ENCODE measurements at places on chromosomes 7 and 10. TPM values are rescaled to one million over a fixed set of nuclear protein-coding genes. Genes with fewer than 3 reads are reported as not detected.
A peak's percentile ranks its signal among the peaks of the same experiment; 100 is the strongest.

- H3K27me3 ChIP-seq = no peaks in the 10 kb centered on the region
- no peaks in the 10 kb centered on the region for H3K4me1 ChIP-seq
- H3K36me3 ChIP-seq = no peaks in the 10 kb centered on the region
- H3K27ac ChIP-seq = no peak overlapping the region
Measured at GRCh38 chr10:64773357-64773756, 1252.2 kb downstream of the REEP3 start.

Gene ZNF680
- polyA plus RNA-seq = 2.6 TPM

DNA sequence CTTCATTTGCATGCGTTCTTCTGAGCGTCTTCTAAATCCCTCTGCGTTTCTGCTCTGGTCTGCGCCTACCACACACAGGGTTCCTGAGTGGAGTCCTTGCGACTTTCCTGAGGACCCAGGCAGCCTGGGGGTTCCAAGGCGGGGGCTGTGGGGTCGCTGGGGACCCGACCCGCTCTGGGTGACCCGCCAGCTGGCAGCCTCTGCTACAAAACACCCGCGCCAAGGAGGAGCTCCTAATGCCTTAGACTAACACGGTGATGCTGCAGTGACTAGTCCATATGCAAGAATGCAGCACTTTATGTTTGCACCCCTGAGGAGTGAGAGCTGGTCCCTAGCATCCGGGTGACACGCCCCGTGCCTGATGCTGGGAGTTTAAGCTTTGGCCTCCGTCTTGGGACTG, 367.0 kb upstream of the POM121L12 start:
- H3K27me3 ChIP-seq = peaks cover 1% of the 10 kb centered on the region
- H3K4me3 ChIP-seq = no peak overlapping the region
- no peaks in the 10 kb centered on the region for H3K36me3 ChIP-seq
- H3K4me1 ChIP-seq = no peaks in the 10 kb centered on the region
- no peak for DNase-seq

Gene CHST3
- not detected for polyA plus RNA-seq

DNA sequence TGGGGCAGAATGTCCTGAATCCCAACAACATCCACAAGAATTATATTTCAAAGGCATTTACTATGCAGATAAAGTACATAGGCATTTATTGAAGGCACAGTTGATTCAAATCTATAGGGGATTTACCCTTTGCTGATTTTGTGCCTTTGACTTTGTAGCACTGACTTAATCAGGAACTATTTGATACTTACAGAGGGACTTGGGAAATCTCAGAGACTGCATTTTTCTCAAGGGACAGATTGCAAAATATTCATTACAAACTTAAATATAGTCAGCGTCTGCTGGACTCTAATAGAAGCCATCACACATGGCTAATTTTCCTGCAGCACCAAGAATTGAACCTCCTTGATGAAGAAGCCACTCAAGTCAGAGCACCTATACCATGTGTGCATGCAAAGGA, 44.9 kb downstream of the FAS start:
- no peak overlapping the region for H3K4me3 ChIP-seq
- DNase-seq = no peak
- no peaks in the 10 kb centered on the region for H3K27me3 ChIP-seq
- H3K36me3 ChIP-seq = no peaks in the 10 kb centered on the region
- H3K4me1 ChIP-seq = no peaks in the 10 kb centered on the region
- no peak overlapping the region for H3K27ac ChIP-seq

DNA sequence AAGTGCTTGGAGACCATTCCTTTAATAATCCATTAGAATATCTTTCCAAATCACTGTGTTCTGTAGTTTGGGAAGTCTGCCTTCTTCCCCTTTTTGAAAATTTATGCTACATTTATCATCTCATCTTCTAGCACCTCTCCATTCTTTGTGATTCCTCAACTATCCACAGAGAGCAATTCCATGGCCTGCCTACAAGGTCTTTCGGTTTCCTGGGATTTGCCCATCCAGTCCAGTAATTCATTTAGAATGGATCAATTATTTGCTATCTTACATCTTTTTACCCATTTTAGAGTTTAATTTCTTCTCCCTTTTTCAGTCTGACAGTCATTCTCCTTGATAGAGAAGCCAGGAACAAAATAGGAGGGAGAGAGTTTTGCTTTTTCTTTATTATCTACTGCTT, 179.8 kb downstream of the ST7 start:
- H3K27me3 ChIP-seq = no peaks in the 10 kb centered on the region
- H3K4me1 ChIP-seq = peaks cover 5% of the 10 kb centered on the region
- no peak overlapping the region for H3K27ac ChIP-seq
- peaks cover 28% of the 10 kb centered on the region for H3K36me3 ChIP-seq

- no peaks in the 10 kb centered on the region for H3K27me3 ChIP-seq
- no peaks in the 10 kb centered on the region for H3K36me3 ChIP-seq
- no peak overlapping the region for H3K27ac ChIP-seq
- no peak overlapping the region for H3K4me3 ChIP-seq
Measured at GRCh38 chr10:100027416-100027815, 17.7 kb upstream of the DNMBP start.

Gene FZD1
- 0.12 TPM for polyA plus RNA-seq

GRCh38 chr7:28818996-28819395, 139.1 kb downstream of the TRIL start:
- no peaks in the 10 kb centered on the region for H3K4me1 ChIP-seq
- no peak overlapping the region for H3K4me3 ChIP-seq
- H3K27me3 ChIP-seq = no peaks in the 10 kb centered on the region
- no peaks in the 10 kb centered on the region for H3K36me3 ChIP-seq
- no peak for DNase-seq

Gene GHRHR
- not detected for polyA plus RNA-seq

- H3K27me3 ChIP-seq = peaks cover 2% of the 10 kb centered on the region
- H3K4me1 ChIP-seq = no peaks in the 10 kb centered on the region
- H3K36me3 ChIP-seq = no peaks in the 10 kb centered on the region
- H3K4me3 ChIP-seq = no peak overlapping the region
Measured at GRCh38 chr7:84049071-84049836, 145.3 kb downstream of the SEMA3A start.

DNA sequence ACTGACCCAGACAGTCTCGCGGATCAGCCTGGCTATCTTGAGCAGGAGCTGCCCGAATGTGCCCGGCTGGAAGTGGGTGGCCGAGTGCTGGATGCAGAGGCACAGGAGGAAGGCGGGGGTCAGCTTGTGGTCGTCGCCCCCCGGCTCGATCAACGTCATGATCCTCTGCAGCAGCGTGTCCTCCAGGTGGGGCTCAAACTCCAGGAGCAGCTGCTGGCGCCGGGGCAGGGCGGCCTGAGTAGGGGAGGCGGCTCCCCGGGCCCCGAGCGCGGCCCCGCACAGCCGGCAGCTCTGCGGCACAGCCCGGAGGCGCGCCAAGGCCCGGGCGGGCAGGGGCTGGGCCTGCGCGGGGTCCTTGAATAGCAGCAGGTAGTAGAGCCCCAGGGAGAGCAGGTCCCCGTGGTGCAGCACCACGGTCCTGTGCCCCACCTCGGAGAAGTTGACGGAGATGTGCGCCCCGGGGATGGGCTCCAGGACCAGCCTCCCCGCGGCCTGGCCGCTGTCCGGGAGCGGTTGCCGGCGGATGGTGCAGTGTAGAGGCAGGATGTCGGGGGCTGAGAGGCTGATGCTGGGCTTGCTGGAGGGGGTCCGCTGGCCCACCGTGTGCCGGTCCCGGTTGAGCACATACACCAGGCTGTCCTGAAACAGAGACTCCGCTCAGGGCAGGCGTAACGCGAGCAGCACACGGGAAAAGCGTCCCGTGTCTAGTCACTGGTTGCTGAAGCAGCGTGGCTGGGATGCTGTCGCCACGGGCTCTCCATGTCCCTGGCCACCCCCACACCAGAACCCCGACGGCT, 27.0 kb downstream of the PAPOLB start:
- peaks cover 2% of the 10 kb centered on the region for H3K27me3 ChIP-seq
- H3K4me3 ChIP-seq = no peak overlapping the region
- DNase-seq = no peak
- no peaks in the 10 kb centered on the region for H3K36me3 ChIP-seq
- peaks cover 6% of the 10 kb centered on the region for H3K4me1 ChIP-seq

GRCh38 chr10:101658975-101659374, 36.0 kb downstream of the FBXW4 start:
- DNase-seq = no peak
- peaks cover 36% of the 10 kb centered on the region for H3K36me3 ChIP-seq
- no peaks in the 10 kb centered on the region for H3K27me3 ChIP-seq

DNA sequence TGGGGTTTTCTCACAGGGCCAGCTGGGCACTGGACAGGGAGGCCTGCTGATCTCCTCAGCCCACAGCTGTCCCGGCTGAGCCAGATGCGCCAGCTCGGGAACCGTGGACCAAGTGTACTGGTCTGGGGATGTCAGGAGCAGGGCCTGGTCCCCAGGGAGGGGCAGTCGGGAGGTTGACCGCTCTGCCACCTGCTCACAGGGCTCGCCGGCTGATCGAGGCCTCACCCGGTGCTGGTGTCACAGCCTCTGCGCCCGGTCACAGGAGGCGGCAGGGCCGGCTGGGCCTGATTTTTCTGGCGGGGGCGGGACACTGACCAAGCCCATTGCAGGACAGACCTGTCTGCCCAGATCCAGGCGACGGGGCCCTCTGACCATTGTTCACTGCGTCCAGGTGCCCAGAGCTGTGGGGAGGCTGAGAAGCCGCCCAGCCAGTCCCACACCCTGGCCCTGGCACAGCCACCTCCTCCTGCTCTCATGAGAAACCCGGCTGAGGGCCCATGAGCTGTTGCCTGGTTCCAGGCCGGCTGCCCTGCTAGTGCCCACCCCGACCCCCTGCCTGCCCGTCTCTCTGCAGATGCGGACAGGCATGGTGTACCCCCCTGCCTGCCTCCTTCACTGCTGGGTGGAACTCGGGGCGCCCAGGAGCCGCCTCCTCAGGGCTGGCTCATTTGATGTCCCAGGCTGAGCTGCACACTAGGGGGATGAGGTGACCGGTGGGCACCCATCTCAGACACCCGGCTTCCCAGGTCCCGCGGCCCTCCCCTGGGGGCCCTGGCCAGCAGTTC, 3.0 kb upstream of the TMEM184A start:
- no peaks in the 10 kb centered on the region for H3K27me3 ChIP-seq
- no peak overlapping the region for H3K4me3 ChIP-seq
- no peak overlapping the region for H3K27ac ChIP-seq
- H3K4me1 ChIP-seq = no peaks in the 10 kb centered on the region
- no peak for DNase-seq

GRCh38 chr10:14416308-14416700, 85.6 kb upstream of the FRMD4A start:
- H3K27ac ChIP-seq = no peak overlapping the region
- H3K27me3 ChIP-seq = peaks cover 6% of the 10 kb centered on the region
- no peak for DNase-seq
- H3K4me1 ChIP-seq = no peaks in the 10 kb centered on the region
- H3K36me3 ChIP-seq = no peaks in the 10 kb centered on the region

- DNase-seq = no peak
- H3K27me3 ChIP-seq = no peaks in the 10 kb centered on the region
- H3K4me3 ChIP-seq = no peak overlapping the region
- no peak overlapping the region for H3K27ac ChIP-seq
Measured at GRCh38 chr7:70571403-70571934, 560.5 kb upstream of the GALNT17 start.

Gene NRF1
- polyA plus RNA-seq = 24.7 TPM

DNA sequence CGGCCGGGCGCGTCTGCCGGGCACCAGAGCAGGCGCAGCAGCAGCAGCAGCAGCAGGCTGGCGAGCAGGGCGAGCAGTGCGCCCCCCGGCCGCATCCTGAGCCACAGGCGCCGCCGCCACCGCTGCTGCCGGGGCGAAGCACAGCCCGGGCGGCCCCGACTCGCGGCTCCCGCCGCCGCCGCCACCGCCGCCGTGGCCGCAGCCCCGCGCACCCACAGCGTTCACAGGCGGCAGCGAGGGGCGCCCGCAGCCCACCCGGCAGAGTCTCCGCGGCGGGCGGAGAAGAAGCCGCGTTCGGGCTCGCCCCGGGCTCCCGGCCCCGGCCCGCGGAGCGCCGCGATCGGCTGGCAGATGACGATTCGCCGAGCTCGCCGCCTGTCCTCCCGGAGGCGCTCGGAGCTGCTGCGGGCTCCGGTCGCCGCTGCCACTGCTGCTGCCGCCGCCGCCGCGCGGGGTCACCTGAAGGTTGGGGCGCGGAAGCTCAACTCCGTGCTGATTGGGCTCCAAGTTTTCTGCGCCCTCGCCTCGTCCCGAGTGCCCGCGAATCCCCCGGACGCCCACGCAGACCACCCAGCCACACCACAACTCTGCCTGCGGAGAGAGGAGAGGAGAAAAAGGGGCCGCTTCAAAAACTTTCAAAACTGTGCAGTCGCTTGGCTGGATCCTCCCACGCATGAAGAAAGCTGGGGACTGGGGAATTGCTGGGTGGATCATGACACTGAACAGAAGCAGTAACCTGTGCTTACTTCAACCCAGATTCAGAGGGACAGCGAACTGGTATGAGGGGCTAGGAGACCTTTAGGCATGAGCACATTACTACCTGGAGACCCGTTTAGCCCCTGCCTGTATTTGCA, at the start of gene ST8SIA6:
ST8SIA6 (minus strand) TSS at position 435 of the 854 bp plus-strand sequence; CDS start at position 95, 340 bp downstream.
- peak within 1 kb of the TSS; percentile 96 for H3K4me3 ChIP-seq
- H3K27me3 ChIP-seq = peaks cover 12% of the 10 kb centered on the region
- H3K27ac ChIP-seq = peak within 1 kb of the TSS; percentile 89
- peaks cover 18% of the 10 kb centered on the region for H3K36me3 ChIP-seq

DNA sequence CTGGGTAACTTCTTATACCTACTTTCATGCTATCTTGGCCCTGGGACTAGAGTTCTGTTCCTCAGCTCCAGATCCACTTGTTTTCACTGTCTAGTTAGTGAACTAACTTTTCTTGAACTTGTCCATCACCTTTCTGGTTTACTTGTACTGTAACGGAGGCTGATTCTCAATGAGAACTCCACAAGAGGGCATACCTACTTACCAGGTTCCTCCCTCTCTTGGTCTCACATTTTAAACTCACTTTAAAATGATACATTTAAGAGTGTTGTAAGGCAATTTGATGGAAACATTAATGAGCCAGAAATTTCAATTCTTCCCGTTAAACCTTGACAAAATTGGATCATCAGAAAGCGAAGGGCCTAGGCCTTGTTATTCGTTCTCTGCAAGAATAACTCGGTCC, 111.6 kb downstream of the MAGI2 start:
- no peak overlapping the region for H3K4me3 ChIP-seq
- H3K36me3 ChIP-seq = no peaks in the 10 kb centered on the region
- no peaks in the 10 kb centered on the region for H3K27me3 ChIP-seq
- no peak overlapping the region for H3K27ac ChIP-seq

DNA sequence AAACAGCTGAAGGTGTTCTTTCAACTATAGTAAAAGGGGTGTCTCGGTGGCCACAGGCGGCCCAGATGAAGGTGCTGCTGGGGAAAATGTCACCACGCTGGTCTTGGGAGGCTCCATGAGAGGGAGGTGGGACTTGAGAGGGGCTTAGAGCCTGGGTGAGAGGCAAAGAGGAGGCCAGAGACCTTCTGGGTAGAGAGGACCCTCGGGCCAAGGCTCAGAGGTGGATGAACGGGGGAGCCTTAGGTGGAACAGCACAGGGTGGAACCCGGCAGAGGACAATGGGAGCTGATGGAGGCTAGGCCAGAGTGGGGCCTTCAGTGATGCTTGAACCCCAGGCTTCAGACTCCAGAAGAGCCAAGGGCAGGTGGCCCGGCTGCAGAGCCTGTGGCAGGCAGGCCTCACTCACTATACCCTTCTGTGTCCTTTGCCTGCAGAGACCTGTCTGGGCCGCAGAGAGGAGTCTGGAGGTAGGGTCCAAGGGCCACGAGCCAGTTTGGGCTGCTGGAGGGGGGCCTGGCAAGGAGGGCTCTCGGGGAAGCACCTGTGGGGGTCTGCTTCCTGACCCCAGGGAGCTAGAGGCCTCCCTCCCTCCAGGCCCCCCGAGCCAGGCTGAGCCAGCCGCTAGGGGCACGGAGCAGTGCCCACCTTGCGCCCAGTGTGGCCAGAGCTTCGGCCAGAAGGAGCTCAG, 32.1 kb downstream of the ZNF783 start:
- no peak for DNase-seq
- no peak overlapping the region for H3K4me3 ChIP-seq
- H3K36me3 ChIP-seq = peaks cover 10% of the 10 kb centered on the region
- H3K27ac ChIP-seq = no peak overlapping the region
- no peaks in the 10 kb centered on the region for H3K27me3 ChIP-seq
- peaks cover 13% of the 10 kb centered on the region for H3K4me1 ChIP-seq

Gene STEAP1
- not detected for polyA plus RNA-seq
